ENCODE measurements at places on chromosomes 3 and 15. TPM values are rescaled to one million over a fixed set of nuclear protein-coding genes. Genes with fewer than 3 reads are reported as not detected.

The PLCH1 gene
- 0.26 TPM for total RNA-seq

The HRH1 gene
- 3.7 TPM for total RNA-seq

The MTFMT gene
- total RNA-seq: 17.4 TPM

The RAB27A gene
- total RNA-seq: 22.9 TPM

The ZNF502 gene
- 4.4 TPM for total RNA-seq

The GOLGA8R gene
- total RNA-seq: 2.8 TPM

The AQR gene
- 14.6 TPM for total RNA-seq

The DUOXA2 gene
- total RNA-seq: not detected

The GRAMD1C gene
- total RNA-seq: 1.1 TPM

The FAM43A gene
- 3.7 TPM for total RNA-seq

The NOX5 gene
- not detected for total RNA-seq

The SOX2 gene
- 15.4 TPM for total RNA-seq

The CLSTN2 gene
- total RNA-seq: under 0.01 TPM

The POLG gene
- total RNA-seq: 85.6 TPM

The SPINK8 gene
- total RNA-seq: not detected
